ENCODE measurements at places on chromosomes 4 and X.

DNA sequence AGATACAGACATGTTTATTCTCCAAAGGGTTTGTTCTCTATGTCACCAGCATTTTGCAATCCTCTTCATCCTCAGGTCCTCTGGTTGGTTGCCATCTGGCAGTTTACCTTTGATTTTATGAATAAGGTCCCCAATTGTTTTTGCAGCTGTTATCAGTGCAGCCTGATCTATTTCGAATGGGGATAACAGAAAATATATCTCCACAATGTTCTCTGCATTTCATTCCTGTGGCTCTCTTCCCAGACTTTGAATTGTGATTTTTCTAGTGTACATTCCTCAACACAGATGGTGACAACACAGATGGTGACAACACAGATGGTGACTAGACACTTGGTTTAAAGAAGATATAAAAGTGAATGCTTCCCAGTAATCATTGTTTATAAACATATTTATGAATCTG is 74.1 kb downstream of the FBXO8 start:
- DNase-seq: no peak

- DNase-seq: no peak
Observed at GRCh38 chr4:138190452-138190858, 51.7 kb downstream of the SLC7A11 start.

DNA sequence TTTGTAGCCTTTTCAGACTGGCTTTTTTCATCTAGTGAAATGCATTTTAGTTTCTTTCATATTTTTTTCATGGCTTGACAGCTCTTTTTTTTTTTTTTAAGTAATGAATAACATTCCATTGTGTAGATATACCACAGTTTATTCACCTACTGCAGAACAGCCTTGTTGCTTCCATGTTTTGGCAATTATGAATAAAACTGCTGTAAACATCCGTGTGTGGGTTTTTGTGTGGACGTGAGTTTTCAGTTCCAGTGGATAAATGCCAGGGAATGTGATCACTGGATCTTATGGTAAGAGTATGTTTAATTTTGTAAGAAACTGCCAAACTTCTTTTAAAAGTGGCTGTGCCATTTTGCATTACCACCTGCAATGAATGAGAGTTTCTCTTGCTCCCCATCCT is 160.8 kb downstream of the SOWAHB start:
- DNase-seq: no peak

DNA sequence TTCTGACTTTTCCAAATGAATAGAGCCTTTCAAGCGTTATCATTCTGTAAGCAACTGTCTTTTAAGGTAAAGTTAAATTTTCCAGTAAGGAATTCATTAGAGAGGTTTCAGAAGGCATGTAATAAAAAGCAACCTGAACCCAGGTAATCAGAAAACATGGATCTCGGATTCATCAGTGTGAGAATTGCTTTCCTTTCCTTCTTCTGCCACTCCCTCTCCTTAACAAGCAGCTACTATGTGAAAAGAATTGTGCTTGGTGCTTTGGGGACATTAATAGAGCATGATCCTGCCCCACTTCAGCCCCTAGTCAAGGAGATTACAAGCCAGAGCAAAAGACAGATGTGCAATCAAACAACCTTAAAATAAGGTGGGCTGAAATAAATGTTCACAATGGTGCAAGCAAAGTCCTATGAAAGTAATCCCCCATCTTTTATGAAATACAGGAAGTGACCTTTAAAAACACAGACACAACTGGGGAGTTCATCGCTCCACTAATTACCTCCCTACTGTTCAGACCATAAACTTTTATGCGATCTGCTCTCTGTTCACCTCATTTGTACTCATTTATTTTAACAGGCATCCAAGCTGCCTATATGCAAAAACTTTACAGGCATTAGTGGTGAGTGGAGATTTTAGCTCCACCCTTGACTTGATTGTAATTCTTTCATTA is 122.9 kb upstream of the RASGEF1B start:
- DNase-seq: no peak

GRCh38 chr4:107931775-107932321 is 499 bp downstream of the CYP2U1 start:
- DNase-seq: no peak

DNA sequence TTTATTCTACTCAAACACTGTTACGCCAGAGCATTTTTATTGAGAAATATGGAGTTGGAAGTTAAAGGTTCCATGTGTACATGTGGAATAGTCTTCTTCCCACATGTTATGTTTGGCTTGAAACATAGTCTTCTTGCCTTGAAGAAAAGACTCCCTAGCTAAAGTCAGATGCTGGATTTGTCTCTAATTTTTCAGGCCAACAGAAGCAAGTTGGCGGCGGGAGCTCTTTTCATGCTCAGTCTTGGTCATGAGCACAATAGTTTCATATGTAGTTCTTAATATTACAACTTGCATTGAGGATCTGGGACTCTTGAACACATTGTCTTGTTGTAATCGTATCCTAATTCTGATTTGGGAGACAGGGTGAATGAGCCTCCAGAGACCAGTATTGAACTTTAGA is 19.4 kb downstream of the SEPTIN11 start:
- DNase-seq: no peak
